NCI-H446 treated with DMSO at 0.1 percent for 48 hours (cell line): ENCODE measurements at places on chromosomes 13 and 19.

DNA sequence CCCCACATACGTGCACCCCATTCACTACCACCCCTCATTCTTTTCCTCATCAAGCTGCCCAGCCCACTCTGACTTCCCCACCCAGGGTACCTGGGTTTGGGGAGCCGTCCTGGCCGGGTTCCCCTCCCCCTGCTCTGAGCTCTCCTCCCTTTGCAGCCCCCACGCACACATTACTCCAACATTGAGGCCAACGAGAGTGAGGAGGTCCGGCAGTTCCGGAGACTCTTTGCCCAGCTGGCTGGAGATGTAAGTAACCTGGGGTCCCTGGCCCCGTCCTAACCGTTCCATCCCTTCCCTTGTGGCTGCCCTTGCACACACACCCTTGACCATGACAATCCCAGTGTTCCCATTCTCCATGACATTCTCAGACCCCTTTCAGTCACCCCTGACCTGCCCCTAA, 2.6 kb downstream of the CAPNS1 start:
- DNase-seq: no peak

GRCh38 chr19:13843104-13843921, 33.6 kb upstream of the NANOS3 start:
- no peak for DNase-seq

DNA sequence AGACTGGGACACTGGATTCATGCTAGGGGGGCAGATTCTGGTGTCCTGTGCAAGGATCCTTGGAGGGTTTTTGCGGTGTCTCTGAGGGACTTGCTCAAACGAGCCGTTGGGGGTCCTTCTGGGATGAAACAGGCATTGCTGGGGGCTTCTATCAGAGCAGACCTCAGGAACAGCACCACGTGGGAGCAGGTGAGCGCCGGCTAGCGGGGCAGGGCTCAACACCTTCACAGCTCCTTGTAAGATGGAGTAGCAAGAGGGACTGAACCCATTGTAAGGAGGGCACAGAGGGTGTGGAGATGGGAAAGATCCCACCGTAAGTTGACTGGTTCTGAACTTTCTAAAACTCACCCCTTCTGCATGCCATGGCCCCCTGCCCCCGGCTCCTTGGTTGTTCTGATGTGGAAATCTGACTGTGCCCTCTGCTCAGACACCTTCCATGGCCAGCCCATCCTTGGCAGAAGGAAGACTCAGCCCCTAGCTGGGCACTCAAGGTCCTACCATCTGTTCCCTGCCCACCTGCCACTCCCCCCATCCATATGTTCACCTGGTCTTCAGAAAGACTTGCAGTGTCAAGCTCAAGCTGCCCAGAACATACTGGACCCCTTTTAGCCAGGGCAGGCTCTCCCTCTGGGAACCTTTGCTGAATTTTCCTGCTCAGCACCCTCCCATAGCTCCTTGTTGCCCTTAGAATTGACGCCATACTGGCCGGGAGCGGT, 1.2 kb downstream of the SLC27A1 start:
- DNase-seq: no peak

DNA sequence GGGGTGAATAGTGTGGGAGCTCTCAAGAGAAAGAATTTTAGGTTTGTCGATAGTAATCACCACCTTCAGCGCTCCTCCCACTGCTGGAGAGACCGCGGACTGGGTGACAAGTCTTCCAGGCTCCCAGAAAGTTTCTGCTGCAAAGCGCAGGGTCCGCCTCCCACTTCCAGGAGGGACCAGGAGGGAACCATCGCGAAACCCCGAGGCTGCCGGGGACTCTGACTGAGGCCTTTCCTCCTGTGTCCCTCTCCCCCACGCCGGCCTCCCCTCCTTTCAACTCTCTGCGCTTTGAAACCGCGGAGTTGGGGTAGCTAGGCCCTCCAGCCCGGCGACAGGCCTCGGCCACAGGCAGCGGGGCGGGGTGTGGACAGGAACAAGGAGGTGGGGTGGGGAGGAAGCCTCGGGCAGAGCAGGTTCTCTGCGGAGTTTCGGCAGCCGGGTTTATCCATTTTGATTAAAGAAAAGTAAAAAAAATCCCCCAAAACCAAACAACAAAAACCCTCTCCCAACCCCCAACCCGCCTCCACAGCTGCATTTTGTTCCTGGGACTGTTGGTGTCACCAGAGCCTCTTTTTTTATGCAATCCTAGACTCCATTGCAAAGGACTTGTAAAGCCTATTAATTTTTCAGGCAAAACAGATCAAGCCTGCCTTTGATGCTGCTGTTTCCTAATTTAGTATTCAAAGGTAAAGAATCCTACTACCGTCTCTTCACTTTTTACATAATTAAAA, 157.2 kb downstream of the TM9SF2 start:
- peak; percentile 75 for DNase-seq

DNA sequence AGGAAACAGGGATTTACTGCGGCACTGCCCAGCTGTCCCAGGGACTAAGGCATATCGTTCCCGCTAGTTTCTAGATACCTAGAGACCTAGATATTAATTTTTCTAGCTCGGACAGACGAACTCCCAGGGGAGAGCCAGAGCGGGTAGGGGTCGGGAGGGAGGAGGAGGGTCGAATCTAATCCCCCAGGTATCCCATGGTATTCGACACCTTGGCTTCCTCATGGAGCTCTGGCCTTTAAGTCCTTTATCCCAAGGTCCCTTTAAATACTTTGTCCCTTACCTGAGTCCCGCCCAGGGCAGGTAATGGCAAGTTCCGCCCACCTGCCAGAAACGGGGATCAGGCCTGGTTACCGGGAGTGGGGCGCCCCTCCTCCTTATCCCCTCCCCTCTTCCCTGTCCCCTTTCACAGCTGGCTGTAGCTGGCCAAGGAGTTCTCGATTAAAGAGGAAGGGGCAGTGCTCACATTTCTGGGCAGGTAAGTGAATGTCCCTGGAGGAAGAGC, at the start of gene PRRG2:
Gene PRRG2 (plus strand): TSS at position 310 of the 502 bp plus-strand sequence. CDS start 1,904 bp downstream, outside the sequence.
- DNase-seq: no peak

GRCh38 chr19:17328517-17329365, 5.9 kb downstream of the ANO8 start:
- DNase-seq: no peak

GRCh38 chr13:97414392-97414791, 19.6 kb upstream of the RAP2A start:
- no peak for DNase-seq
